Stimulated activated naive CD8-positive, alpha-beta T cell treated with anti-CD3 and anti-CD28 coated beads, Interleukin-15, amount 100 ng/mL, for 72 hours (primary cell): ENCODE measurements at places on chromosomes 12 and 14.

DNA sequence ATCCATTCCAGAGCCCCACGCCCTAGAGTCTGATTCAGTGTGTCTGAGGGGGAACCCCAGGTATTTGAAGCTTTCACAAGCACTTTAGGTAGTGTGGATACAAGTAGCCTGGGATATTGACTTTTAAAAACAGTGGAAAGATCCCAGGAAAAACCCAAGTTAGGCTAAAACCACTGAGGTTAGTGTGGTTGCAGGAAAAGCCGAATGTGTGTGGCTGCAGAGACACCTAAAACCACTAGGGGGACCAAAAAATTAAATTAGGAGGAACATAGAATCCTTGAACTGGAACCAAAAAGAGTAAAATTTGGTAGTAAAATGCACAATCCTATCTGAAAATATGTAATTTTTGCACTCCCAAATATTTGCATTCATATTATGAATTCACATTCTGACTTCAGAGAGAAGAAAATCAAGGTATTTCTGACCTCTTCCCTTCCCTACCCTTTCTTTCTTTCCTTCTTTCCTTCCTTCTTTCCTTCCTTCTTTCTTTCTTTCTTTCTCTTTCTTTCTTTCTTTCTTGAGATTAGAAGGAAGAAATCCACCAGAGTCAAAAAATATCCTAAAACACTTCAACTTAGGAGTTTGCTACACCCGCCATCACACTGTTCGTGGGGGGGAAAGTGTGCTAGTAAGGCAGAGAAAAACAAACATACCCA, 37.8 kb downstream of the SLCO1A2 start:
- DNase-seq: no peak

DNA sequence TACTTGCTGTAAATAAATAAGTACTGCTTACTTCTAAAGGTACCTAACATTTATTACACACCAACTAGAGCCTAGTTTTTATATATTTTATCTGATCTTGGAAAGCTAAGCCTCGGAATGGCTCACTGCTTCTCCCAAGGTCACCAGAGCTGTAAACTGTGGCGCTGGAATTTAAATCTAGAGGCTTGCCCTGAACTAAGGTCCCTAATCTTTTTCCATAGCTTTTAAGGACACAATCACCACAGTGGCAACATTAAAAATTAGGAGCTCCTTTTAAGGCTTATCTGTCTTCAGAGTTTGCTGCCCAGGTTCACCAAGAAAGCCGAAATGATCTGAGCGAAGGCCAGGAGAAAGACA, 670 bp downstream of the CCNB1IP1 start:
- no peak for DNase-seq

- peak; percentile 19 for DNase-seq
These were observed 32.4 kb downstream of the FERMT2 start for GRCh38 chr14:52918486-52918885.

DNA sequence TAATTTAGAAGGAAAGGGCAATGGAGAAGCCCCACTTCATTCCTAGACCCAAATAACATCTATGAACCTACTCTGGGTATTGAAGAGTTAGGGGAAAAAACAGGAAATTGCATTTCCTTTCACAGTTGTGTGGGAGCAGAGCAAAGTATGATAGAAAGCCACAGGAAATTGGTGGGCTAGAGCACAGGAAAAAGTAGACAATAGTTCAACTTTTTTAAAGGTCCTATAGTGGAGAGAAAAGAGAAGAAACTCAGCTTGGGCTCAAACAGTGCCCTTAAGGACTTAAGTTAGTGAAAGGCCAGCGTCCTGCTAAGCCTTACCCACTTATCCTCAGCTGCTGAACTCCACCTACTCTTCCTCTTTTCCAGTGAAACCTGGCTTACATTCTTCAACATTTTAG, 258.1 kb downstream of the DPY19L2 start:
- DNase-seq: no peak

DNA sequence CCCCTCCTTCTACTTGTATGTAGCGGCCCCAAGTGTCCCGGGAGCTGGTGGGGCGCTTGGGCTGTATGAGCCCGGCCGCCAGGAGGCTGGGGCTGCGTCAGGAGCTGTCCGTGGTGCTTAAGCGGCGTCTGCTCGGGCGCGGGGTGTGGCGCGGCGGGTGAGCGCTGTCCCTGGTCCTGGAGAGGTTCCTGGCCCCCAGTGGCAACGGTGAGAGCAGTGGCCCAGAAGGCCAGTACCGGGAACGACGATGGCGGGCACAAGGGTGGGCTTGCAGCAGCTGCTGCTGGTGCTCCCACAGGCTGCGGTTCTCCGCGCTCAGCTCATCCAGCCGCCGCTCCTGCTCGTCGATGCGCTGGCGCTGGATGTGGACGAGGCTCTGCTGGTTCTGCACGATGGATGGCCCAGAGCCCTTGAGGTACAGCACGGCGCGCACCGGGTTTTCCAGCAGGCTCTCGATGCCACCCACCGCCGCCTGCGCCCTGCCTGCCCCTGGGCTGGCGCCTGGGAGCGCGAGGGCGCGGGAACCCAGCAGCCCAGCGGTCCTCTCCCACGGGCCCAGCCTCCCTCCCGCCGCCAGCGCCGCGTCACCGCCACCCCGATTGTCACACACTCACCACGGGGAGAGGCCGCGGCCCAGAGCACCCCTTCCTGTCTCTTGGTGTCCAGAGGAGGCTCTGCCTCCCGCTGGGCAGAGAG, 41.9 kb upstream of the FKBP4 start:
- DNase-seq: peak; percentile 73

DNA sequence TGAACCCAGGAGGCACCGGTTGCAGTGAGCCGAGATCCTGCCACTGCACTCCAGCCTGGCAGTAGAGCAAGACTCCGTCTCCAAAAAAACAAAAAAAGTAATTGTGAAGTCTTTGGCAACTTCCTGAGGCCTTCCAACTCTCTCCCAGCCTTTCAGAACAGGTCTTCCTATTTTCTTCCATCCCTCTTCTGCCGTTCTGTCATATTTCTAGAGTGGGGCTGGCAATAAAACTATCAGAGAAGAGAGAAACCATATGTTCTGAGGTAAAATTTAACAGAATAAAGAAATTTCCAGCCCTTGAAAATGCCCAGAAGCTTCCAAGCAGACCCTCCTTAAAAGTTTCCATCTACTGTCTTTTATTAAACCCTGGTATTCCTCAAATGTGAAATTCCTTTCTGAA, 100.4 kb downstream of the HMGA2 start:
- DNase-seq: no peak

GRCh38 chr14:92644171-92644969, 104.1 kb downstream of the LGMN start:
- no peak for DNase-seq

DNA sequence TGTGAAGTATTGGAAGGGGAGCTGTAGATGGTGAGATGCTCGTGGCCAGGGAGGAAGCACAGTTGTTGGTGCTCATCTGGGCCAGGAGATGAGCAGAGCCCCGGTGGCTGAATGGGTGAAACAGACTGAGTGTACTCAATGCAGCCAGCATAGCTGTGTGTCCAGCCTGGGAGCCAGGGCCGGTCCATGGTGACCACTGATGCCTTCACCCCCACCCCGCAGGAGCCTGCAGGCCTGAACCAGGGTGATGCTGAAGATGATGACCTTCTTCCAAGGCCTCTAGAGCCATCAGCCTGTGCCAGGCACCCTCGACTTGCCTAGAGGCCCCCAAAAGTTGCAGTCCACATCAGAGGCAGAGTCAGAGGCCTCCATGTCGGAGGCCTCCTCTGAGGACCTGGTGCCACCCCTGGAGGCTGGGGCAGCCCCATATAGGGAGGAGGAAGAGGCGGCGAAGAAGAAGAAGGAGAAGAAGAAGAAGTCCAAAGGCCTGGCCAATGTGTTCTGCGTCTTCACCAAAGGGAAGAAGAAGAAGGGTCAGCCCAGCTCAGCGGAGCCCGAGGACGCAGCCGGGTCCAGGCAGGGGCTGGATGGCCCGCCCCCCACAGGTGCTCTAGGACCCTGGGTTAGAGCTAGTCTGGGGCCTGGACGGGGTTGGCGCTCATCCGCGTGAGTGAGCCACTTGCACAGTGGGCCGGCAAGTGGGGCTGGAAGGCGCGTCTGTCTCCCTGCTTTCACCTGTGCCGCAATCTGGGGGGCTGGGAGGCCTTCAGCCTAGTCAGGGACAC, 3.0 kb downstream of the TNFAIP2 start:
- DNase-seq: no peak

GRCh38 chr12:40063414-40063813, 42.5 kb downstream of the SLC2A13 start:
- no peak for DNase-seq

GRCh38 chr12:47903151-47903611, 1.6 kb downstream of the VDR start:
- DNase-seq: peak; percentile 33

DNA sequence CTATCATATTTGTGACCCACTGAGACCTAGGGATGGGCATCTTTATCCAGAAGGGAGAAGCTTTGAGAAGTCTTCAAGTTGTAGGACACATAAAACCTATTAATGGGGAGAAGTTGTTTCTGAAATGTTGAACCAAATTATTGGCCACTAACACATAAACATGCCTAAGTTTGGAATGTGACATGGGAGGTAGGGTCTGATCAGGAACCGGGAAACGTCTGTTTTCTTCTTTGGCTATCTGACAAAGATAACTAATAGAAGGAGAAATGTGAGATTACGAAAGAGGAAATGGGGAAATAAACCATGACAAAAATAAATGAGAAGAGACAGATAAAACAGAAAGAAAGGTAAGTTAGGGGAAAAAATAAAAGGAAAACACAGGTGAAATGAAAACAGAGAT, 425.2 kb downstream of the EGLN3 start:
- no peak for DNase-seq

DNA sequence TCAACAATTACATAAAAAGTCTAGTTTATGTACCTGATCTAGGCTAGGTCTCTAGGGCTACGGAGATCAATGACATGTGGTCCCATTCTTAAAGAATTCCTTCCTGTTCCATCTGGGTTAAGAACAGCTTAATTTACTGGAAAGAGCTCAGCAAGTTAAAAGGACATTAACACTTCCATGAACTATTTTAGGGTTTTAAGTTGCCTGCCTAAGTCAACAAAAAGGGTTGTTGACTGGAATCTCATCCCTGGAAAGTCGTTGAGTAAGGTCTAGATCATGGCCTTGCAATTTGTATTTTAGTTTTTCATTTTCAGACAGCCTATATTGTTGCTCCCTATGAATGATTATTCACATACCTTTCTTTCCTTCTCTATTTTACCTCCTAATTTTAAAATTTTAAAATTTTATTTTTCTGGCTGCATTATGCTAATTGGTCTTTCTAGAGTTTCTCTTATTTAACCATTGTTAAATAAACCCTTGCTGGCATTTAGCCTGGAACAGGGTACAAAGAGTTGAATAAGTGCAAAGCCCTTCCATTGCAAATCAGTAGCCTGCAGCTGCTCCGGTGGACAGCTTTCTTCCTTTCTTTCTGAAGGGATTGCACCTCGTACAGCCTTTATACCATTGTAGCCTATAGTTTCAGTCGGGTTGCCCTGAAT, 66.3 kb downstream of the VRK1 start:
- no peak for DNase-seq

GRCh38 chr14:53915364-53916014, 41.1 kb downstream of the BMP4 start:
- no peak for DNase-seq

GRCh38 chr14:104984056-104984894, 1.3 kb upstream of the CLBA1 start:
- DNase-seq: no peak

DNA sequence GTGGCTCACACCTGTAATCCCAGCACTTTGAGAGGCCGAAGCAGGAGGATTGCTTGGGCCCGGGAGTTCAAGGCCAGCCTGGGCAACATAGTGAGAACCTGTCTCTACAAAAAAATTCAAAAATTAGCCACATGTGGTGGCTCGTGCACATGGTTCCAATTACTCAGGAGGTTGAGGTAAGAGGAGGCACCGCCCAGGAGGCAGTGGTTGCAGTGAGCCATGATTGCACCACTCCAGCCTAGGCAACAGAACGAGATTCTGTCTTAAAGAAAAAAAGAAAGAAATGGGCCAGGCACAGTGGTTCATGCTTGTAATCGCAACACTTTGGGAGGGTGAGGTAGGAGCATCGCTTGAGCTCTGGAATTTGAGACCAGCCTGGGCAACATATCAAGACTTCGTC, 33.5 kb downstream of the MAP1LC3B2 start:
- no peak for DNase-seq

GRCh38 chr12:125089083-125089482, 23.8 kb downstream of the AACS start:
- no peak for DNase-seq

- no peak for DNase-seq
These were observed 242.0 kb upstream of the MDGA2 start for GRCh38 chr14:47917344-47917954.

- DNase-seq: no peak
These were observed 13.9 kb downstream of the ASPG start for GRCh38 chr14:104099096-104100041.

DNA sequence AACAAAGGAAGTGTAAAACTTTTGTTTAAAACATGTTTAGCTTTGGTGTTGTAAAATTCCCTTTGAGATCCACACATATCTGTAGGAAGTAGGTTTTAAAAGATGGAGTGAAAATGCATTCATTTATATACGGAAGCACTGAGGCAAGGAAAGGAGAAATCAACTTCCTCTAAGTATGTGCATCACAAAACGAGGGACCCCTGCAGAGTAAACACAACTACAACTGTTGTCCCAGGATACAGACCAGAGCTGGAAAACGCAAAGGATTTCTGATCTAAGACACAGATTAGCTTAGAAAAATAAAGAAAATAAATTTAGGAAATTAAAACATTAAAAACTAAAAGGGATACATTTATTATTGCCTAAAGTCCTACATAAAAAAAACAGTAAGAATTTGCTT, 297.6 kb downstream of the MED13L start:
- DNase-seq: no peak

- DNase-seq: no peak
These were observed 15.3 kb downstream of the CCDC62 start for GRCh38 chr12:122789637-122790036.

- DNase-seq: peak; percentile 52
These were observed 21.8 kb upstream of the KLRD1 start for GRCh38 chr12:10285919-10286318.

GRCh38 chr12:66503746-66504145, 175.1 kb downstream of the GRIP1 start:
- no peak for DNase-seq

GRCh38 chr12:112738531-112738930, 53.0 kb upstream of the RPH3A start:
- DNase-seq: no peak

DNA sequence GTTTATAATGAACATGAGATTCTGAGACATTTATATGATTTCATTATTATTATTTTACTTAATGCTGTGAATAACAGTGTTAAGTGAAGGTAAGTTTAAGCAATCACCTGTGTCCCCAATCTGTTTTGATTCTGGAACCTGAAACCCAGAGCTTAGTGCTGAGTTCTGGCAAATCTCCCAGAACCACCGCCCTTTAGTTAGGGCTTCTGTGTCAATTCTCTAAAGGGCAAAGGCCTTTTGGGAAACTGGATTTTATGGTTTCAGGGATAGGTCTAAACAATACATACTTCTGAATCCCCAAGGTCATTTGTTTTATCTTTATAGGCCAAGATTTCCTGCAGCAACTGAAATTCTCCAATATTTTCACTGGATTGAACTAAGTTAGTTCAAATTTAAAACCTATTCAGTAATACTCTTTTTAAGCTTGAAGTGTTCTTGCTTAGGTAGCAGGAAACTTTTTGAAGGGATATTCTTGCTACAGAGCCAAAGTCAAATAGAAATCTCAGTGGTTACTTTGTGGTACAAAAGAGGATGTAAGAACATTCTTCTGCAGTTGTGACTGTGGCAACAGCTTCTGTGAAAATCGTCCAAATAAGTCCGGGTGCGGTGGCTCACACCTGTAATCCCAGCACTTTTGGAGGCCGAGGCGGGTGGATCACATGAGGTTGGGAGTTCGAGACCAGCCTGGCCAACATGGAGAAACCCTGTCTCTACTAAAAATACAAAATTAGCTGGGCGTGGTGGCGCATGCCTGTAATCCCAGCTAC, 10.0 kb upstream of the PKP2 start:
- peak; percentile 14 for DNase-seq

- no peak for DNase-seq
These were observed 33.3 kb downstream of the TRAF3 start for GRCh38 chr14:102810523-102810922.
